IPS DF 19.7 (cell line): ENCODE measurements at places on chromosomes 11 and 22.

DNA sequence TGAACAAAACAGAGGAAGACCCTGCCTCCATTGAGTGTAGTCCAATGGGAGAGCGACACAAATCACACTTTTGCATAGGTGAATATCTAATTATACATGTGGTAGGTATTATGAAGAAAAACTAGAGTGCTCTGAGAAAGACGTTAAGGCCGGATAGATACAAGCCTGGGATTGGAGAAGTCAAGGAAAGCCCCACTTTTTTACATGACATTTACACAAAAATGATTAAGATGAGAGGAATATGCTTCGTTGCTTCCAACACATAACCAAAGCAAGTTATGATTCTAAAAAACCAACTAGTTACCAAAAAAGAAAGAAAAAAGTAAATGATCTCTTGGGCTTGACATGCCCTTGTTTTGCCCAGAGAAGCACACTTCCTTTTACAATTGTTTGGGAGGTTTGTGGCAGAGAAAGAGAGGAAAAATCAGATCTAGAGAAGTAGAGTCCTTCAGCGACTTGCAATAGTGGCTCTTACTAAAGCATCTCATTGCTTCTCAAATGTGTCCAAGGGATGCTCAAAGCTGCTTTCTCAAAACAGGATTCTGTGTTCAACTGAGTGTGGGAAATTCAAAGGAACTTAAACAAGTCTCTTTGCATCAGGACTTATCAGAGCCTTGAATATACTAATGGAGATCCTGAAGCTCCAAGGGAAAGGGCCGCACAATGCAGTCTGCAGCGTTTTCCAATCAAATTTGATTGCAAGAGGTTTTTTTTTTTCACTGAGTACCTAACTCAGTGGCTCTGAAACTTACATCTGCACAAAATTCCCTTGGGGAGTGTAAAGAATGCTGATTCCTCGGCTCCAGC is 38.8 kb downstream of the FLI1 start:
- no peak for DNase-seq

DNA sequence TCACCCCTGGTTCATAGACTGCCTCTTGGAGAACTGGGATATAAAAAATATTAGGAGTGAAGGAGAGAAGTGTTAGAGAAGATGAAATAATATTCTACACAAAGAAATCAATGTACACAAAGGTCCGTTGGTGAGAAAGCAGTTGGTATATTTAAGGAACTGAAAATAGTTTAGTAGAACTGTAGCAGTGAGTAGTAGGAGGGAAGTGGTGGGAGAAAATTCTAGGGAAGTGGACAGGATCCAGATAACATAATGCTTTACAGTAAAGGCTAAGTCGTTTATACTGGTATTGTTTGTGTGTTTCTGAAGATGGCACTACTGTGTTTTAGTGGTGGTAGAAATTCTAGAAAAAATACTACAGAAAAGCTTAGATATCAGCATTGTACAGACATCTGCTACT is 120.8 kb upstream of the CHORDC1 start:
- no peak for DNase-seq

DNA sequence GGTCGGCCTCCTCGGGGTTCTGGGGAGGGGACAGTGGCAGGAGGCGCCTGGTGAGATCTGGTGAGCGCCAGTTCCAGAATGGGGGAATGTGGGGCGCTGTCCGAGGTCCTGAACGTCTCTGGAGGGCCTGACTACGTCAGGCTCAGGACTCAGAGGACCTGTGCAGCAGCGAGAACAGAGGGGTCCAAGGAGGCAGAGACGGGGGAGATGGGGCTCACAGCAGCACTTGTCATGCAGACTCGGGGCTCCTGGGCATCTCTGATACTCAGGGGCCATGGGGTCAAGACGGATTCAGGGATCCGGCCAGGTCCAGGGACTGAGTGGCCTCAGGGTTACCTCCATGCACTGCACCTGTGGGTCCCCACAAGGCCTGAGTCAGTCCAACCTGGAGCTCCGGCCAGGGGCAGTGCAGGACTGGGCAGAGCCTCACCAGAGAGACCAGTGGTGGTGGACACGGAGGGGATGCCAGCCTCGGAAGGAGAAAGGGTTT is 92.2 kb downstream of the BRD1 start:
- no peak for DNase-seq

GRCh38 chr22:37503850-37504249 is 15.4 kb downstream of the CARD10 start:
- no peak for DNase-seq

DNA sequence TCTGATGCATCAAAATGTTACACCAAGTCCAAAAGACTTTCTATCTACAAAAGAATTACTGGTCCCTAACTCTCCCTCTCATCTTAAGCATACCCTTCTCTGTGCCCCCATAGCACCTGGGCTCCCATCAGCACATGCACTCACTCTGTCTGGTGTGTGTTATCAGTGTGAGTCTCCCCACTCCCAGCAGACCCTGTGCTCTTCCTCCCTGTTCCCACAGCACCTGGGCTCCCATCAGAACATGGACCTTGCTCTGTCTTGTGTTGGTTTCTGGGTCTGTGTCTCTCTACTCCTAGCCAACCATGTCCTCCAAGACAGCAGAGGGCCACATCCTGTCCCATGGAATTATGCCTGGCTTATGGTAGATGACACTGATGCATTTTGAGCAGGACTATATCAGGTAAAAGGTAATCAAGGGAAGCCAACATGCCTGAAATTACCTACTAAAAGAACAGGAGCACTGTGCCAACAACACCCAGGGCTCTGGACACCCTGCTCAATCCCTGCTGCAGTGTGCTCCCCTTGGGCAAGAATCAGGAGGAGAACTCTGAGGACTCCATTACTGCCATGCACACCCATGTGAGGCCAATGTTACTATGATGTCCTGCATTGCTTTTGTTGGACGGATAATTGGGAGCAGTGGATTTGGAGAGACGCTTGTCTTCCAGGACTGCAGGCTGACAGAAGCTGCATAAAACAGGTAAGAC is 34.3 kb downstream of the GAB4 start:
- no peak for DNase-seq

GRCh38 chr11:125922156-125922555 is 17.8 kb downstream of the DDX25 start:
- no peak for DNase-seq

- no peak for DNase-seq
Observed at GRCh38 chr11:13102865-13103539, 93.9 kb downstream of the RASSF10 start.

GRCh38 chr11:62233730-62234129 is 8.3 kb upstream of the SCGB1D2 start:
- DNase-seq, result no peak

DNA sequence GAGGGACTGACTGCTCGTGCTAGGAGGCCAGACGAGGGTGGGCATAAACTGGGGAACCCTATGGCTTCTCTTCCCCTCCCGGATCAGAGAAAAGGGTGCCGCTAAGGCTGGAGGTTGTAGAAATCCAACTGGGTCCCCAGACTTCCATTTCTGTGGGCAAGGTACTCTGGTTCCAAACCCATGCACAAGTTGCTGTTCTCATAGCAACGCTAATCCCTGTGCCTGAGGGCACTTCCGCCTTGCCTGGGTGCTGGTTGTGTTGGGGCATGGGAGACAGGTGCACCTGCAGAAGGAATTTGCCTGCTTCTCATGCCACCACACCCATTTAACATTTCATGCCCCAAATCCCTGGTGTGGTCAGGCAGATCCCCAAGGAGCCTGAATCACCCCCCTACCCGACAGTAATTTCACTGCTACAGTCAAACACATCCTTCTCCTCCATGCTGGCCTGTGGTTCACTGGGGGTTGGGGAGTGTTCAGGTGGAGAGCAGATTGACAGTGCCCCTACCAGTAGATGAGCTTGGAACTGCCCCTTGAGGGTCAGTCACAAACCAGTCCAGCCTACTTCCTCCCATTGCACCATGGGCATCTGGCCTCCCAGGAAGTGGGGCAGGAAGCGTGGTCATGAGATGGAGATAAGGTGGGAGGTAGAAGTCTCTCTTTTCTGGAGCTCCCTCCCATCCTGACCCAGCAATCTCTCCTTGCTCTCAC is 1.2 kb downstream of the C2CD2L start:
- DNase-seq, result no peak

- no peak for DNase-seq
Observed at GRCh38 chr22:42340829-42341383, 70.5 kb upstream of the TCF20 start.

DNA sequence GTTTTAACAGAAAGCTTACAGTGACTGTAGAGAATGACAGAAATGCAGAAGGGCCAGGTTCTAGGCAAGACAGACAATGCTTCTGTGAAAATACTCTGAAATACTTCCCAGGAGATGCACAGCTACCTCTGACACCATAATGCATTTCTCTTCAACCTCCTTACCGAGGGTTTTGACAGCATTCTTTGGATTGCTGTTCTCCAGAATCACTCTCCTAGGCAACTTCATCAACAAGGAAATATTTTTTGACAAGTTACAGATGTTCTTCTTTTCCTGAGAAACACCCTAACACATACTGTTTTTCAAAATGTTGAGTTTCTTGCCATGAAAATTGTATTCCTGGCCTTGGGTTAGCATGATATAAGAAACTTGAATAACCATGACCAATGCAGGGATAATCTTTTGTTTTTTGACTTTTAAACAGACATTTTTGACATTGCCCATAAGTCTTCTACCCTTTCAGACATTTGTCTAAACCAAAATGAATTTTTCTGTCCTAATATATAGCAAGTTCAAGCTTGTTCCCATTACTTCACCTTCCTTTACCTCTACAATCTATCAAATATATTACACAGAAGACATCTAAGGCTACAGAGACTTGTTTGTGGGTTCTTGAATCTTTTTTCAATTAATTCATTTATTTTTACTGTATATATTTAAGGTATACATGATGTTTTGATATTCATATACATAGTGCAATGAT is 108.1 kb downstream of the CCDC34 start:
- DNase-seq, result no peak

DNA sequence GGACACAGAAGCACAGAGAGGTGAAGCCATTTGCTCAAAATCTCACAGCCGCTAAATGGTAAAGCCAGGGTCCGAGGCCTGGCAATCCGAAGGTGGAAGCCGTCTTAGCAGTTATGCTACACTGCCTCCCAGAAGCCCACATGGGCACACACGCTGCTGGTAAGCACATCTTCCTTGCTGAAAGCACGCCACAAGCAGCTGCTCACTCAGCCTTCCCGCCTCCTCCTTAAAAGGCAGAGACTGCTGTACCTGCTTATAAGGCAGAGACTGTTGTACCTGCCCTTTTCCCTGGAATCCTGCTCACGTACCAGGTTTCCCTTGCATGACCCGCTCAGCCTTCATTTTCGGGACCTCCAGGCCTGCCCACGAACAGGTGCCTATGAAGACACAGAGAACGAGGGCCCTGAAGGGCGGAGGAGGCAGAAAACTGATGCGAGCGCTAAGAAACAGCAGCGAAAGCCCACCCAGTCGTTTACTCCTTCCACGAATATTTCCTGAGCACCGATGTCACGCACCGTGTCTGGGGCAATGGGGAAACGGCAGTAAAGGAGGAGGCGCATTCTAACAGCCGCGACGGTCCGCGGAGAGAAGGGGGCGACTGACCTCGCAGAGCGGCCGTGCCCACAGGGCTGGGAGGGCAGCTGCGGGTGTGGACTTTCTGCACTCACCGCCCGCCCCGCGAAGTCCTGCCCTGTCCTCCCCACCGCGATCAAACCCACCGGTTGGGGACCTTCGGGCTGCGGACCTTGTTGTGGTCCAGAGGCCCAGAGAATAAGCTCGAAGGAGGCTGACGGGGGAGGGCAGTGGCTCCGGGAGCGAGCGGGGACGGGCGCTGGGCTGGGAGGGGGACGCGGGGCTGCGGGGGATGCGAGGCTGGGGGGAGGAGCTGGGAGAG is 13.0 kb downstream of the SPATA19 start:
- no peak for DNase-seq

DNA sequence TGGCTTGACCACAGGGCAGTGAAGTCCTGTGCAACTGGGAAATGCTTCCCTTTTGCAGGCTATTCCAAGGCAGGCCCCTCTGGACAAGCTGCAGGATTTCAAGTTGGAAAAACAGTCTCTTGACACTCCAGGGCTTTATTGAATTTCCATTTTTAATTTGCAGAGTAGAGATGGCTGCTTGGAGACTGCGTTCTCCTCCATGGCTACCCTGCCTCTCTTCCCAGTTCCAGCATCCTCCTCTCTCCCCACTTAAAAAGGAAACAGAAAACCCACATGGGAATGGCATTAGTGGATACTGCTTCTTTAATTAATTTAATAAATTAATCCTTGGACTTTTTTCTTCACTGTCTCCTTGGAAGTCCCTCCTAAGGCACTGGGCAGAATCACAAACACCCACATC is 115.6 kb downstream of the DSCAML1 start:
- DNase-seq, result no peak

GRCh38 chr11:9901943-9902342 is 238.1 kb downstream of the SWAP70 start:
- DNase-seq, result no peak

- DNase-seq, result no peak
Observed at GRCh38 chr11:47183969-47184368, 2.3 kb downstream of the PACSIN3 start.

DNA sequence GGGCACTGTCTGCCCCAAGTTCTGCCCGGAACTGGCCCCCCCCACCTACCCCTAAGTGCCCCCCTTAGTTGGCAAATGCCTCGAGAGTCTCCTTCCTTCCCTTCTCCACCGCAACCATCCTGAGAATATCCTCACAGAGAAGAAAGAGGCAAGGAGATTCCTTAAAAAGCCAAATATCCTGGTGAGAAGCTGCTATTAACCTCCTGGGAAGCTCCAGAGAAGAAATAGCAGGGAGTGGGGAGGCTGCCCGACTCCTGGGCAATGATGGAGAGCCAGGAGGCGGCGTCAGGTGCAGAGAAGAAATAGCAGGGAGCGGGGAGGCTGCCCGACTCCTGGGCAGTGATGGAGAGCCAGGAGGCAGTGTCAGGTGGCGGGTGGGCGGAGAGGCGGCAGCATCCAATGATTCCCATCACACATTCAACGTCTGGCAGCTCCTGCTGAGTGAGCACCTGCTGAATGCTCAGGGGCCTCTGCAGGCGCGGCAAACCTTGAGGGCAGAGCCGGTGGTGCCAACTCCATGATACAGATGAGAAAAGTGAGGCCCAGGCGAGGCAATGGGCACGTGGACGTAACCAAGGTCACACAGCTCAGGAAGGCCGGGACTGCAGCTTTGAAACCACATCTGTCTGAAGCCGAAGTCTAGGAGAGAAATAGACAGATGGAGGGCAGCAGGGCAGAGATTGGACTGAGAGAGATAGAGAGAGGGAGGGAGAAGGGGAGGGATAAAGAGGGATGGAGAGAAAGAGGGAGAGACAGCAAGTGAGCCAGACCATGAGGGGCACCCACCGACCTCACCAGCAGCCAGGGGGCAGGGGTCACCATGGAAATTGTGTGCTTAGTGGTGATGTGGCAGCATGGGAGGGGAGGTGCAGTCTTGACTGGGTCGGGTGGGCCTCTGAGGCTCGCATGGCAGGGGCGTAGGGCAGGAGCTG is 58.3 kb downstream of the CYTH4 start:
- no peak for DNase-seq

DNA sequence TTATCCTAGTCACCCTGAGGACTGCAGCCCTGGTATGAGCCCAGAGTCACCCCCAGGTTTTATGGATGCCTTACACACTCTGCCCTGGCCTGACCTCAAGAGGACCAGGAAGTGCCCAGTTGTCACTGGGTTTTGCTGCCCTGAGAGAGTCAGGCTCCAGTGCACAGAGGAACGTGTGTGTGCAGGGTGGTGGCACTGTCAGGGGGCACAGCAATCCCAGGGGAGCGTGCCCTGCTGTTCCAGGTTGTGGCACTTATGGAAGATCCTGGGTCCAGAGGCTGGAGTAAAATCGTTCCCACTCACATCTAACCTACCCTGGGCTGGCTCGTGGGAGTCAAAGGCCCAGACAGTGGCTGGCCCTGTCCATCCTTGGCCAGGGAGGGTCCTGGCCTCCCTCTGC is 7.6 kb downstream of the APOBEC3A start:
- no peak for DNase-seq

GRCh38 chr22:22728382-22728781 is 84.0 kb downstream of the GGTLC2 start:
- no peak for DNase-seq
